ENCODE measurements at places on chromosomes 6 and 20.

DNA sequence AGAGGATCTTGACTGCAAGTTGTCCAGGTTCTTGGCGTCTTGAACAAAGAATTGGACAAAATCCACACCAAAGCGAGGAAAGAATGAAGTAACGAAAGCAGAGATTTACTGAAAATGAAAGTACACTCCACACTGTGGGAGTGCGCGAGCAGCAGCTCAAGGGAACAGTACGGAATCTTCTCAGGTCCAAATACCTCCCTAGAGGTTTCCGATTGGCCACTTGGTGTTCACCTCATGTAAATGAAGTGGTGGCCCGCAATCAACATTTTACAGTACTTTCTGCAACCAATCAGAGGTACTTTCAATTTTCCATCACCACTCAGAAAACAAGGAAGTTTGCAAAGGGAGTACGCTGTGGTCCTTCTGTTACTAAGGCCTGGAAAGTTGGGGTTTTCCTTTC, 122.4 kb downstream of the PTPRK start:
- DNase-seq = no peak

GRCh38 chr6:106360410-106360988, at the start of gene CRYBG1:
CRYBG1 (plus strand) TSS chr6:106360717; CDS start chr6:106360909, 192 bp downstream.
- DNase-seq = no peak

DNA sequence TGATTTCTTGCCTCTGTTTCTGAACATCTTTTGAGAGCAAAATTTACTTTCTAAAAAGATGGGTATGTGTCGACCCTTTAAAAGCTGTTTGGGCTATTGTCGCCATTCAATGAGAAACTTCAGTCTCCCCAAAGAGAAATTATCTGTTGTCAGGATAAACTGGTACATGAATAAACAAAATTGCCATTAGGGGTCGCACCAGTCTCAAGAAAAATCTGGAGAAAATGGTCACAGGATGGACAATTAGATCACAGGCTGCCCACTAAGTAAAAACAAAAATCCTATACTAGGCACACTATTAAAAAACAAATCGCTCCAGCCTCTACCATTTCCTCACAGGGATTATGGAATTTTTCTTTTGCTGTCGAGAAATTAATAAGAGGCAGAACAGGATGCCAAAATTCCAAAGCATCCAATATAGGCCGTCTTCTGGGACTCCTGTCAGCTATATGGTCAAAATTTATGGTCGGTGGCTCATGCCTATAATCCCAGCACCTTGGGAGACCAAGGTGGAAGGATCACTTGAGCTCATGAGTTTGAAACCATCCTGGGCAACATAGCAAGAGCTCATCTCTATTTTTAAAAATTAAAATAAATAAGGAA, 5.5 kb upstream of the HLA-E start:
- DNase-seq = no peak

DNA sequence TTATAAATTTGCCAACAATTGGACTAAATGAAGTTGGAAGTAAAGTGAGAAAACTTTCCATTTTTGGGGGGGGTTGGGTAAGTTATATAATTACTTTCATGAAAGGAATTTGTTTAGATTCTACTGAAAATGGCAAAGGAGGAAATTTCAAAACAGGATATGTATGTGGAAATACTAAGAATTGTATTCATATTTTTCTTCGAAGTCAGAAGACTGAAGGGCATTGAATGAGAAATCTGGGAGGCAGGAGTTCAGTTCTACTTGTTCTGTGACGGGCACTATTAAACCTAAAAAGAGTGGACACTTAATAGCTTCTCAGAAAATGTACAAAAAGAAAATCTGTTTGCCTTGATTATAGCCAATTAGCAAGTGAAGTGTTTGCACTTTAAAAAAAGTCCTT, 114.7 kb downstream of the PRIM2 start:
- no peak for DNase-seq

GRCh38 chr20:33757046-33757445, 25.2 kb downstream of the ZNF341 start:
- no peak for DNase-seq

DNA sequence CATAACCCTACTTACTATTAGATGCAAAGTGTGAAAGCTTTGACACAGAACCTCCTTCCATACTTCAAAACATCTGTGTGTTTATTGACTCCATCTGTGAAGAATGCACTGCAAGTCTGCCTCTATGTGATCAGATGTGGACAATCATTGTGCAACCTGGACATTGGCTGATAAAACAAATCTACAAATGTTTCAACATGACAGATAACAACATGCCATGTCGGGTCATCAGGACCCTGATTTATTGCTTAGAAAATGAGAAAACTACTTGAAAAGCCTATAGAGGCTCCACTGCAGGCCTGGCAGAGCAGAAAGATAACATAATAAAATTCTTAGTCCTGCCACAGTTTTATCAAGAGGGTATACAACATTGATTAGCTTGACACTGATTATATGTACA, 1286.4 kb downstream of the GRIK2 start:
- no peak for DNase-seq

DNA sequence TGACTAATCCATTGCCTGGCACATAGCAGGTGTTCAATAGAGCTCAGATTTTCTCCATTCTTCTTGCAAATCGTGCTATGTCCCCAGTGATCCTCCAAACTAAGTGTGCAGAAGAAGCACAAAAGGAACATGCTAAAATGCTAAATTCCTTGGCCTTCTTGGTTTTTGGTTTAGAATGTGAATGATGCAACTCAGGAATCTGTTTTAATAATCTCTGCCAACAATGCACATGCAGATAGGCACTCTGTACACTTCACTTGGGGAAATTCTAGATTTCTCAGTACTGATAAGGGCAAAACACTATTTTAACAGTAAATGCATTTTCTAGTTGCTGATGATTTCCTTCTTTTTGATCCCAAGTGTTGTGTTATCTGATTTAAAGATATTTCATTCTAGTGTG, 35.2 kb downstream of the SLC22A1 start:
- no peak for DNase-seq

- DNase-seq = no peak
Measured at GRCh38 chr6:75438013-75438431, 55.6 kb downstream of the FILIP1 start.

- no peak for DNase-seq
Measured at GRCh38 chr20:6651016-6651415, 116.5 kb upstream of the BMP2 start.

GRCh38 chr6:79263359-79263758, 28.9 kb upstream of the HMGN3 start:
- DNase-seq = no peak

DNA sequence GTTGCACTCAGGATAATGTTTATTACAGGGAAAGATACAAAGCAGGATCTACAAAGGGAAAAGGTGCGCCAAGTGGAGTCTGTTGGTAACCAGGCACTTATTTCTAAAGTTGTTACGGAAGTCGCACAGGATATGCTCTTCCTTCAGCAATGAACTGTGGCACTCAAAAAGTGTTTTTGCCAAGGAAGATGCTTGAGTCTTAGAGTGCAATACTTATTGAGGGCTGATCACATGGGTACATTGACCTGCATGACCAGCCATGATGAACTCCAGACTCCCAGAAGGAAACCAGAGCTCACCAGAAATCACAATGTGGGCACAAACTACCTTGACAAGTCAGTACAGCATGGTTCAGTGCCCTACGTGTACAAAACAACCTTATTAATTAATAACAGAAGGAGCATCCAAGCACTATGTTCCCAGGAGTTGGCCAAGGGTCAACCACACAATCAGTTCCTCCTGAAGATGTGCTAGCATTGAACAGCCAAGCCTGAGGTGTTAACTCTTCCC, 270.7 kb upstream of the TFAP2D start:
- DNase-seq = no peak

DNA sequence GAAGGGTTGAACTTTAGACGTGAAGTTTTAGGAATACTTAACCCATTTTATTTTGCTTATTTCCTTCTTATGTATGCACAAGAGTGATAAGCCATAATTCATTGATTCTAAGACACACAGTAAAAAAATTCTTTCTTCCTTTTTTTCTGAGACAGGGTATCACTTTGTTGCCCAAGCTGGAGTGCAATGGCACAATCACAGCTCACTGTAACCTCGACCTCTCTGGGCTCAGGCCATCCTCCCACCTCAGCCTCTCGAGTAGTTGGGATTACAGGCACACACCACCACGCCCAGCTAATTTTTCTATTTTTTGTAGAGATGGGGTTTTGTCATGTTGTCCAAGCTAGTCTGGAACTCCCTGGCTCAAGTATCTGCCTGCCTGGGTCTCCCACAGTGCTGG, 116.6 kb upstream of the RNF24 start:
- DNase-seq = no peak

- DNase-seq = no peak
Measured at GRCh38 chr6:156652231-156652750, 124.9 kb upstream of the ARID1B start.

DNA sequence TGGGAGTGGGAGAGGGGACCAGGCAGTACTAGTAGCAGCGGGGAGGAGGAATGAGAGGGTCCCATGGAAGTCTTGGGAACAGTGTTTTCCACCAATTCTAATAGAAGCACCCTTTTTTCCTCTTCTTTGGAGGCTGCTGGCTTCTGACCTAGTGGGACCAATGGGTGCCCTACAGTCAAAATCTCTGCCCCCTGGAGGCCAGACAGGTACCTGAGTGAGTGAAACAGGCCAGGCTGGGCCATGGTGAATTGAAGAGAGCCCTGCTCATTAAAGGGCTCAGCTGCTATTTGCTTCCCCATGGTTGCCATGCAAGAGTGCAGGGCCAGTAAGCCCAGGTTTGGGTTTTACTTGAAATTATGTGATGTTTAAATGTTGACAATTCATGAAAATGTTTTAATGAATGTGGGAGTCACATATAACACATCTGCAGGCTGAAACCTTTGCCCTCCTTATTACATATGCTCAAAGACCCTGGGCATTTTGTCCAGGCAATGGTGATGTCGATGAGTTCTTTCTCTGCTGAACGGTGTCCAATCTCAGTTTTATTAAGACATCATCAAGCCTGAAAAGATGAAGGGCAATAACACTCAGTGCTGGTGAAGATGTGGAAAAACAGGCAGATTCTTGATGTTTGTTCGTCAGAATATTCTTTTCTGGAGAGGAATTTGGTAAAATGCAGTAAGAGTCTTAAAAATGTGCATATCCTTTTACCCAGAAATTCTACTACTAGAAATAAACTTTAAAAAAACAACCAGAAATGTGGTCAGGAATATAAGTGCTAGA, 42.3 kb upstream of the OCSTAMP start:
- no peak for DNase-seq

DNA sequence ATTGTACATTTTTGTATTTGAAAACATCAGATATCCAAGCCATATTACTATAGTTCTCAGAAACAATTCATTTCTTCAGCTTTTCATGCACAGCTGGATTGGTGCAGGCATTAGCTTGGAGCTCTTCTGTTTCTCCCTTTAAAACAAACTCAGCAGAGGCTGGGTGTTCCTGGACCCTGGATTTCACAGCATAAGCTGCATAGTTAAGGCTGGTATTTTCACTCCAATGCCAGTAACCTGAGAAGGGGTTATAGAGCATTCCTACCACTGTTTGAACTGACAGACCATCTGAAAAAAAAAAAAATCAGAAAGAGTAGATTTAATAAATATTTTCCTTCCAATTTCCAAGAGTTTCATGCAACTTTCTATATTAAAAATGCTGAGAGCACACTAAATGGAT, 20.1 kb upstream of the FAXC start:
- DNase-seq = no peak

- no peak for DNase-seq
Measured at GRCh38 chr6:324729-325125, 32.4 kb downstream of the DUSP22 start.

GRCh38 chr6:121912905-121913304, 477.5 kb downstream of the GJA1 start:
- no peak for DNase-seq

GRCh38 chr6:156849806-156850205, 72.6 kb downstream of the ARID1B start:
- no peak for DNase-seq

All from cortex of kidney (tissue), 1 donor.